ENCODE measurements at places on chromosomes 11 and 22.

DNA sequence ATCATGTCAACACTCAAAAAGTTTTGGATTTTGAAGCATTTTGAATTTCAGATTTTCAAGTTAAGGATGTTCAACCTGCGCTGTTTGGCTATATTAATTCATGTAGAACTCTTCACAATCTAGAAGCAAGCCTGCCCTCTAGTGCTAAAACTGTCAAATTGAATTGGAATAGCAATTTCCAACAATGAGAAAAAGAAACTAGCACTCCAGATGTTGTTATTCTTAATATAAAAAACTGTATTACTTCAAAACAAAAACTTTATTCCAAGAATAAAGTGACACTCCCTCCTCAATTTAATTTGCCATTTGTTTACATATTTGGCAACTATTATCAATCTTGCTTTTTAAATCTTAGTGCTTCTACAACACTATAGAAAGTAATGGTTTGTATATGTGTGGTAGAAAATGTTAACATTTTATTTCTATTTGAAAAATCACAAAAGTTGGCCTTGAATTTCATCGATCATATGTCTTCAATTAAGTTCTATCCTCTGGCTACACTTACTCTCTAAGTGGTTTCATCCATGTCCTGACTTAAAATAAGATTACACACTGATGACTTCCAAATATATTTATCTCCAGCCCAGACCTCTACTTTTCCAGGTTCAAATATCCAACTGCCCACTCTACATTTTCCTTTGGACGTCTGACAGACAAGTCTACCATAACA, 36.6 kb downstream of the DCUN1D5 start:
- DNase-seq: peak; percentile 60

DNA sequence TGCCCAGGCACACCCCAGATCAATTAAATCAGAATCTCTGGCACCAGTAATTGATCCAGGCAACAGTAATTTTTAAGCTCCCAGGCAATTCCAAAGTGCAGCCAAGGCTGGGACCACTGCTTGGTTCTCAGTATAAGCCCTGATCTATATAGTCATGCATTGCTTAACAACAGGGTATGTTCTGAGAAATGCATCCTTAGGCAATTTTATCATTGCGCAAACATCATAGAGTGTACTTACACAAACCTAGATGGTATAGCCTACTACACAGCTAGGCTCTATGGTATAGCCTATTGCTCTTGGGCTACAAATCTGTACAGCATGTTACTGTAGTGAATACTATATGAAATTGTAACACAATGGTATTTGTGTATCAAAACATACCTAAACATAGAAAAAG, 651 bp upstream of the C11orf42 start:
- no peak for DNase-seq

- DNase-seq: no peak
Observed at GRCh38 chr11:2530131-2530854, 85.5 kb downstream of the KCNQ1 start.

DNA sequence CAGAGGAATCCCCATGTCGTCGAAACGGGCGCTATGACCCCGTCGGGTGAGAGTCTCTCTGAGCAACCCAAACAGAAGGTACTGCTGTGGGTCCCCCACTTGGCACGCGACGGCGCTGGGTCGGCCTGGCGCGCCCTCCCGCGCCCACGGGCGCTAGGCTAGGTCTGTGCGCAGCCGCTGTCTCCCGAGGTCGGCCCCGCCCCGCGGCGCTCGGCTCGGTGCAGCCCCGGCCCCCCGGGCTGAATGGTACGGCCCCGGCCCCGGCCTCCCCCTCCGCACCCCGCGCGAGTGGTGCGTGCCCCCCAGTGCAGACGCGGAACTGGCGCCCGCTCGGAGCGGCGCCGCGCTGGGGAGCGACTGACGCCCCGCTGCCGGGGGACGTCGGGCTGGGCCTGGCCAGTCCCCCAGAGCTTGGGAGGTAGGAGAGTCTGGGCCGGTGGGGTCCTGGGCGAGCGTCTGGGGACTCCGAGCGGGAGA, at the start of gene MADD:
MADD (plus strand) TSS at position 305 of the 477 bp plus-strand sequence.
- peak; percentile 85 for DNase-seq

DNA sequence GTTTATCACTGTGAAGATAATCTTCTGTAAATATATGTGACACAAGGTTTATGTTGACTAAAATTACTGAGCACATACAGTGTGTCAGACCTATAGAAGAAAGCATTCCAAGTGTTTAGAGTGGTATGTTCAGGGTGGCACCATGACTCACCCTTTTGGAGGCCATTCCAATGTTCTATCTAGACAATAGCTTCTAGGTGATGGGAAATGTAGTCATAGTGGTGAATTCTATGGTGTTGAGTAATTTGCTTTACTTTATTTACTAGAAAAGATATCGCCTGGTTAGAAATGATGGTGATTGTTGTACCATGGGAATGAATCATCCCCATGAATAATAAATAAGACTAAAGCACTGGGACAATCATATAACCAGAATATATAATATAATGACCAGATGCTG, 72.9 kb upstream of the OR4C15 start:
- no peak for DNase-seq

GRCh38 chr11:78742430-78742829, 167.8 kb upstream of the NARS2 start:
- DNase-seq: peak; percentile 8

GRCh38 chr11:24587635-24588034, 90.8 kb downstream of the LUZP2 start:
- no peak for DNase-seq

DNA sequence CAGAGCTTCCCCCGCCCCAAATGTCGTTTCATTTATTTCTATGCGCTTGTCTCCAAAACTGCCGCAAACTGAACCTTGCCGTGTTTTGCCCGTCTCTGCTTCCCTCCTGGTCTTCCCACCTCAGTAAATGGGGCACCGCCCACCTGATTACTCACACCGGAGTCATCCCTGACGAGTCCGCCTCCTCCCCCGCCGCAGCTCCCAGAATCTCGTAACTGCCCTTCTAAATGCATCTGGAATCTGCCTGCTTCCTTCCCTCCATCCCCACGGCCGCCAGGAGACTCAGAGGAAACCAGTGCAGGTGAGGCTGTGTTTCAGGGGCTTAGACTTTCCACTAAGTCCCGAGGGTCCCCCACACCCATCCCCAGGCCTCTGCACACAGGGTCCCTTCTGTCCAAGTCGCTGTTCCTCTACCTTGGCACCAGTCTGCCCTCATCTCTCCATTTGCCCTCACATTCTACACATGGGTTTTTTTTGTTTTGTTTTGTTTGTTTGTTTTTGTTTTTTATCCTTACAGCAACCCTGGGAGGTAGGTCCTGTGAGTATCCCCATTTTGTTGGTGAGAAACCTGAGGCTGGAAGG, 62.6 kb upstream of the PHF21B start:
- DNase-seq: no peak

GRCh38 chr11:73177778-73178539, 35.8 kb upstream of the FCHSD2 start:
- peak; percentile 88 for DNase-seq

DNA sequence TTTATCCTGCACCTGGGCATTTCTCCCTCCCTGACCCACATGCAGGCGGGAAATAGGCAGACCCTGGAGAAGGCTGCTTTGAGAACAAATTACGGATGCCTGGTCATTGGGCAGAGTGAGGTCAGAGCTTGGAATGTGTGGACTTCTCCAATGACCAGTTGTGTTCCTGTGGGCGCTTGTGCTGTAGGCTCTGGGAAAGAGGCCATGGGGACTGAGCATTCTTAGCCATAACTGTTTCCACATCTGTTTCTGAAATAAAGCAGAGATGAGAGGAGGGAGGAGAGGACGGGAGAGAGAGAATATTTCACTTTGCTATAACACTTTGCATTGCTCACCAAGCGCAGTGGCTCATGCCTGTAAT, 11.2 kb upstream of the TMEM184B start:
- DNase-seq: no peak

- no peak for DNase-seq
Observed at GRCh38 chr11:128336203-128336602, 251.2 kb downstream of the ETS1 start.

DNA sequence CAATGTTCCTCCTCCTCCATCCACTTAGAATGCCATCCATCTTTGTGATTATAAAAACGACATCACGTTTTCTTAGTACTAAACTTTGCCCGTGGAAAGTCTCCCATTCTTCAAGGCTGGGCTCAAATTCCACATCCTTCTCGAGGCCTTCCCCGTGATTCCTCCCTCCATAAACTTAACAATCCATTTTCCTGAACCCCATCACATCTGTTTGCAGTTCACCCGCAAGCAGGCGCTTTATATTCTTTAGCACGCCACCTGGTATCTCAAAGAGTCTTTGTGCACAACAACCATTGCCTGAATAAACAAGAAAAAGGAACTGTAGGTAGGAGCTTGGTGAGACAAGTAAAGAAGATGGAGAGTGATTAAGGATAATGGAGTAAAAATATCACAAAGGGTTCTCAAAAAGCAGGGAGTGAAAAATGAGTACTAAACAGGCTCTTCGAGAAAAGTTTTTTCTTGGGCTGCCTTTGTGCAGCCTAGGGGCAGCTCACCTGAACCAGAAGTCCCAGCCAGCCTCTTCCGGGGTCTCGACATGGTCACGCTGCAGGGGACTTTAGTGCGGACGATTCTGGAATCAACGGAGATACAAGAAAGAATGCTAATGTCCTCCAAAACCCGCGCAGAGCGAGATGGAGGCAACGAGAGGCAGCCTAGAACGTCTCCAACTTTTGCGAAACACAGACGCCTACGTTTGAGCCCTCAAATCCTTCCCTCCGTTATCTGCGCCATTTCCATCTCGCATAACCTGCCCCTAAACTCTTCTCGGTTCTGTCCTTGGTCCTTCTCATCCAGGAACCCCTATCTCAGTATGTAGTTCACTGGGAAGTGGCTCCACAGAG, 585 bp downstream of the THYN1 start:
- no peak for DNase-seq

GRCh38 chr11:126697936-126698335, 302.6 kb downstream of the KIRREL3 start:
- DNase-seq: no peak

- peak; percentile 13 for DNase-seq
Observed at GRCh38 chr22:21936151-21936775, 16.4 kb downstream of the PPM1F start.

DNA sequence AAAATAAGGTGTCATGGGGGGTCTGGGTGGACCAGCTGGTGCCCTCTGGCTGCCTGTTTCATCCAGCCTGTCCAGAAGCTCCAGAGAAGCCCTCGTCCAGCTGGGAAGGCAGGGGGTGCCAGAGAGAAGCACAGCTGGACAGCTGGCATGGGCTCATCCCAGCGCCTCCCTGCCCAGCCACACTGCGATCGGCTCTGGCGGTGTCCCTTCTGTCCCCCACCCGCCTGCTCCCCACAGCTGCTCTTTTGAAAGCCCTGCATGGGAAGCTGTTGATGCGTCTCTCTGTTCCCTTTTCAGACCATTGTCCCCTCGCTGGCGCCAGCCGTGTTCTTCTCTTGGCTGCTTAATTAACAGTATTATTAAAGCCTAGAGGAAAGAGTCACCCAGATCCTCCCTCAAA, 86.5 kb downstream of the MN1 start:
- DNase-seq: no peak

- no peak for DNase-seq
Observed at GRCh38 chr11:20351751-20352262, 11.7 kb upstream of the HTATIP2 start.

DNA sequence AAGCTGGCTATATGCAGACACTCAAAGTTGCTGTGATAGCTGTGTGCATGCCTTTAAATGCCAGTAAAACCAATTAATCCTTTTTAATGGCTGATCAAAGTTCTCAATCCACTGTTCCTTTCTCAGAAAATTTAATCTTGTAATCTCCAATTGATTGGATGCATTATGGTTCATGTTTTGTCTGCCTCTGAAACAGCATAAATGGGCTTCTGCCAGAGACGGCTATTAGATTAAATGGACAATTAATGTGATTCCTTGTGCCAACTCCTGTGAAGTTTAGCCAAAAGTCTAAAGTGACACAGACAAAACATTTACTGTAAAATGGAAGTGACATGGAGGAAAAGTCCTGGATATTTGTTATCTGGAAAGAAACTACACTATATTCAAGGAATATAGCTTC, 952.5 kb upstream of the FAT3 start:
- DNase-seq: no peak

- DNase-seq: no peak
Observed at GRCh38 chr11:76249195-76249741, 43.0 kb upstream of the WNT11 start.

GRCh38 chr22:42991010-42991651, 23.8 kb downstream of the PACSIN2 start:
- no peak for DNase-seq

- no peak for DNase-seq
Observed at GRCh38 chr11:1565173-1565903, 6.7 kb downstream of the DUSP8 start.

GRCh38 chr22:17878941-17879340, 104.7 kb upstream of the BID start:
- no peak for DNase-seq

DNA sequence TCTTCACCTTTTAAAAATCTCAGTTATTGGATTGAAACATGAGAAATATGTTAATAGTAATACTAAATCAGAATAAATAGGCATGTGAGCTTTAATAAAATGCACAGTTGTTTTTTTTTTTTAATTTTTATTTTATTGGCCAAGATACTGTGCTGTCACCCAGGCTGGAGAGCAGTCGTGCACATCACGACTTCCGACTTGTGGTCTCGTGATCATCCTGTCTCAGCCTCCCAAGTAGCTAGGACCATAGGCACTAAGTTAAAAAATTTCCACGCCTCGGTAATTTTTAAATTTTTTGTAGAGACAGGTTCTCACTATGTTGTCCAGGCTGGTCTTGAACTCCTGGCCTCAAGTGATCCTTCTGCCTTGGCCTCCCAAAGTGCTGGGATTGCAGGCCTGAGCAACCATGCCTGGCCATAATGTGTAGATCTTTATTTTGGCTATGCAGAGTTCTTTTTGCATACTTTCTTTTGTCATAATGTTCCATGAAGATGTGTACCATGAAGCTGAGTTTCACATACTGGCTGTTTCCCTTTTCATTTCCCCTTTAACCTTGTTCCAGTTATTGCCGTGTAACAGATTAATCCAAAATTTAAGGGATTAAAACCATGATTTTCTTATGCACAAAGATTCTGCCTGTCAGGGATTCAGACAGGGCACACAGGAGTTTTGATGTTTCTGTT, 16.0 kb downstream of the CAPRIN1 start:
- DNase-seq: no peak

DNA sequence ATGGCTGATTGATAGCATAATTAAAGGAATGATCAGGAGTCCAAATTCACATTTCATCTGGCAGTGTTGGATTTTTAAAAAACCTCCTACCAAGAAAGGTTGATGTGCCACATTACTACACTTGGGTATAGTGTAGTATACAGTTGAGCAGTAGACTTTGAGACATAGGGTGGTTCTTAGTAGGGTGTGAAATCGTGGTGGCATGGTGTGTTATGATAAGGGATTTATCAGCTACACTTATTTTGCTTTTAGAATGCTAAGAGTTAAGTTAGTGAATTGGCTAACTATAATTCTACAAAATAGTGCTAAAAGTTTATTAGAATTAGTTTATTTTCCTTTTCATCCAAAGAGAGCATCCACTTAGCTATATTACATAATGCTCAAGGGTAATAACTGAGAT, 13.1 kb downstream of the TBCEL start:
- DNase-seq: peak; percentile 90

Measured in hematopoietic multipotent progenitor cell treated with erythropoietin and hydrocortisone succinate and interleukin-3 and kit ligand, for 8 days (in vitro differentiated cells).